GM12865 (cell line): ENCODE measurements at places on chromosomes 6 and 20.

- DNase-seq, result no peak
These were observed 100.0 kb upstream of the CNR1 start for GRCh38 chr6:88266126-88266525.

GRCh38 chr6:19697744-19698290 is 139.4 kb upstream of the ID4 start:
- no peak for DNase-seq

GRCh38 chr6:116461932-116462885 is 1.0 kb downstream of the CALHM6 start:
- peak; percentile 79 for DNase-seq

- DNase-seq, result no peak
These were observed 4.8 kb downstream of the FBXO5 start for GRCh38 chr6:152978058-152978457.

- no peak for DNase-seq
These were observed 113.1 kb downstream of the FYN start for GRCh38 chr6:111759836-111760785.

- no peak for DNase-seq
These were observed 298.8 kb upstream of the FERMT1 start for GRCh38 chr20:6421321-6422248.

DNA sequence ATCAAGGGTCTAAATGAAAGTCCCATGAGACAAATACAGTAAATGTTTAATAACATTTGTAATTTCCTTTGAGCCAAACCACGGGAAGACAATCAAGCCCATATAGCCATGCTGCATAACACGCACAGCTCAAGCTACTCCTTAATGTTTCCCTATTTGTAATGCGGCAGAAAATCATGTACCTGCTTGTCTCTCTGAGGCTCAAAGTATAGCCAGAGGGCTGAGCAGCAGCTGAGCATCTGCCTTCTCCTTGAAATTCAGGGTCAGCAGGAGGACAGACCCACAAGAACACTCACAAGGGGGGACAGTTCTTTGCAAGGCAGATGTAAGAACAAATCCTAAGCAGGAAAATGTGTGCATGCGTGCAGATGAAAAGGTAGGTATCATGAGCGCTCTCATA is 45.8 kb upstream of the JARID2 start:
- DNase-seq, result no peak

DNA sequence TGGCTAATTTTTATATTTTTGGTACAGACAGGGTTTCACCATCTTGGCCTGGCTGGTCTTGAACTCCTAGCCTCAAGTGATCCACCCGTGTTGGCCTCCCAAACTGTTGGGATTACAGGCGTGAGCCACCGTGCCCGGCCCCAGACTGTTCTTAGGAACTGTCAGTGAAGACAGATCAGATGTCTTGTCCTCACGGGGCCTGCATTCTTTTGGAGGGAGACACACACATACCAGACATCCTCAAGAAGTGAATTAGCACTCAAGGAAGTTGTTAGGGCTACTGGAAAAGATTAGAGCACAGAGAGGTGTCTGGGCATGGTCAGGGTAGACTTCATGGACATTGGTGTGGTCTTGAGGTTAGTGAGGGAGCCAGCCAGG is 10.3 kb upstream of the LPIN3 start:
- no peak for DNase-seq
